CD4-positive, alpha-beta memory T cell (primary cell): ENCODE measurements at places on chromosomes 3 and 15.

DNA sequence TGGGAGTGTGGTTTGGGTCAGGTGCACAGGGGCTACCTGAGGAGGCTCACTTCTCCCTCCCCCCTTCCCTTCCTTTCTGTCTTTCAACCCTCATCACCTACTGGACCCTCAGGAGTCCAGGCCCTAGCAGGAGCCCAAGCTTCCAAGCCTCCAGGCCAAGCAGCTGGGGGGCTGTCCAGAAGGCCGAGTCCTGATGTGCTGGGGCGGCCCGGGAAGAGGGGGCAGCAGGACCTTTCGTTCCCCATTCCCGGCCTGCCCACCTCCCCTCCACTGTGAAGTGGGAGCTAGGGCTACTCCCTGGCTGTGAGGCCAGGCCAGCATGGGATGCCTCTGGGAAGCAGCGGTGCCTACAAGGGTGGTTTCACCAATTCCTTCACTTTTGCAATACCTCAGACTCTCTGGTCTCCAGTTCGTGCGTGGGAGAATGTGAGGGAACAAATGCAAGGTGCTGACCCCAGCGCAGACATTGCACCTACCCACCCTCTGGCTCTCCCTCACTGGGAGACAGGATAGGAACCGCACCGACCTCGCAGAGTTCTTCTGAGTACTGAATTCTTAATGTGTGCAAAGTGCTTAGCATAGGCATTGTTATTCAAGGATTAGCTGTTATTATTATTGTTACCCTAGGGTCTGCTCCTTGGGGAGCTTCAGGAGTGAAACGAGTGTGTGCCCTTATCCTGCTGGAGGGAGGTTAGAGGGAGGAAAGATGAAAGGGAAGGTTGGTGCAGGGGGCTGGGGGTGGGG, 2.5 kb downstream of the EPHB3 start:
- DNase-seq = no peak

GRCh38 chr3:150877303-150877702, 27.9 kb downstream of the MINDY4B start:
- DNase-seq = no peak

- no peak for DNase-seq
Measured at GRCh38 chr3:21292971-21293370, 458.0 kb downstream of the ZNF385D start.

- no peak for DNase-seq
Measured at GRCh38 chr3:120368172-120368571, 19.0 kb upstream of the LRRC58 start.

DNA sequence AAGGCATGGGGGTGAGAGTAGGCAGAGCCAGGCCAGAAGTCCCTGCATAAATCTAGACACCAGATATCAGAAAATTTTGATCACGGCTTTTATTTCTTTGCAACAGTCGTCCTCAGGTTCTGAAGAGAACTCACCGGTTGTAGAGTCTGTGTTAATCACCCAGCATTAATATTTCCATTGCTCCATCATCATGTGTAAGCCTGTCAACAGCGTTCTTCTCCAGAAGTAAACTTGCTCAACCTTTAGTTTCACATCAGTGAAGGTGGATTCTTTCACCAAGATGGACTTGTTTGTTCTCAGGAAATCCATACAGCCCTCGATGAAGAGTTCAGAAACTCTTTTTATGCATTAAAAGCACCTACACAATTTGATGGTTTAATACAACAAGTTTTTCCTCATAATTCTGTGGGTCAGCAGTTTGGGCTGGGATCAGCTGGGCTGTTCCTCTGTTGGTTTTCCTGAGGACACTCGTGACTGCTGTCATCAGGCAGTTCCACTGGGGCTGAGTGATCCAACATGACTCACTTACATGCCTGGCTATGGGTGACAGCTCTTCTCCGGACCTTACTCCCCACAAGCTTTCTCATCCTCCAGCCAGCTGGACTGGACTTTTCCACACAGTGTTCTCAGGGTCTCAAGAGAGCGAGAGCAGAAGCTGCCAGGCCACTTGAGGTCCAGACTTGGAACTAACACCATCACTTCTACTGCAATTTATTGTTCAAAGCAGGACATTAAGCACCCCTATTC, 303.4 kb downstream of the ZNF621 start:
- DNase-seq = no peak

DNA sequence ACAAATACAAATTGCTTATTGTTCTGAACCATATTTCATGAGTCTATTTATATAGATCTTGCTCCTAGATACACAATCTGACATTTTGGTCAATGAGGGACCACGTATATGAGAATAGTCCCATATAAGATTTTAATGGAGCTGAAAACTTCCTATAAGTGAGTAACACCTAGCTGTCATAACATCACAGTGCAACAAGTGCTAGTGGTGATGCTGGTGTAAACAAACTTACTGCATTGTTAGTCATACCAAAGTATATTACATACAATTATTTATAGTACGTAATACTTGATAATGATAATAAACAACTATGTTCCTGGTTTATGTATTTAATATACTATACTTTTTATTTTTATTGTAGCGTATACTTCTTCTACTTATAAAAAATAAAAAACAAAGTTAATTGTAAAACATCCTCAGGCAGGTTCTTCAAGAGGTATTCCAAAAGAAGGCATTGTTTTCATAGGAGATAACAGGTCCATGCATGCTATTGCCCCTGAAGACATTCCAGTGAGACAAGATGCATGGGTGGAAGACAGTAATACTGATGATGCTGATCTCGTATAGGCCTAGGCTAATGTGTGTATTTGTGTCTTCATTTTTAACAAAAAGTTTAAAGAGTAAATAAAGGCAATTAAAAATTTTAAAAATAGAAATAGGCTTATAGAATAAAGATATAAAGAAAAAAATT, 46.8 kb upstream of the NAALADL2 start:
- no peak for DNase-seq

- no peak for DNase-seq
Measured at GRCh38 chr3:170780955-170781354, 89.0 kb downstream of the RPL22L1 start.
